ENCODE measurements at places on chromosomes 4 and X.

DNA sequence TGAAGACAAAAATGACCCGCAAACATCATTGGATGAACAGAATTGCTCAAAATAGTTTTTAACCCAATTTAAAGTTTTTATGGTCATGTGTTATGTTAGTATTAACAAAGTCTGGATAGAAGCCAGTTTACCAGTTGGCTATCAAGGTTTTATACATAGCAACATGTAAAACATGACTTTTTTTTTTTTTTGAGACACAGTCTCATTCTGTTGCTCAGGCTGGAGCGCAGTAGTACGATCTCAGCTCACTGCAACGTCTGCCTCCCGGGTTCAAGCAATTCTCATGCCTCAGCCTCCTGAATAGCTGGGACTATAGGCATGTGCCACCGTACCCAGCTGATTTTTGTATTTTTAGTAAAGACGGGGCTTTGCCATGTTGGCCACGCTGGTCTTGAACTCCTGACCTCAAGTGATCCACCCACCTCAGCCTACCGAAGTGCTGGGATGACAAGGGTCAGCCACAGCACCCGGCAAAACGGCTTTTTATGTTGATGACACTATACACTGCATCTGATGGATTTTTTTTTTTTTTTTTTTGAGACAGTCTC is 3.4 kb downstream of the SAT1 start:
- DNase-seq, result no peak

DNA sequence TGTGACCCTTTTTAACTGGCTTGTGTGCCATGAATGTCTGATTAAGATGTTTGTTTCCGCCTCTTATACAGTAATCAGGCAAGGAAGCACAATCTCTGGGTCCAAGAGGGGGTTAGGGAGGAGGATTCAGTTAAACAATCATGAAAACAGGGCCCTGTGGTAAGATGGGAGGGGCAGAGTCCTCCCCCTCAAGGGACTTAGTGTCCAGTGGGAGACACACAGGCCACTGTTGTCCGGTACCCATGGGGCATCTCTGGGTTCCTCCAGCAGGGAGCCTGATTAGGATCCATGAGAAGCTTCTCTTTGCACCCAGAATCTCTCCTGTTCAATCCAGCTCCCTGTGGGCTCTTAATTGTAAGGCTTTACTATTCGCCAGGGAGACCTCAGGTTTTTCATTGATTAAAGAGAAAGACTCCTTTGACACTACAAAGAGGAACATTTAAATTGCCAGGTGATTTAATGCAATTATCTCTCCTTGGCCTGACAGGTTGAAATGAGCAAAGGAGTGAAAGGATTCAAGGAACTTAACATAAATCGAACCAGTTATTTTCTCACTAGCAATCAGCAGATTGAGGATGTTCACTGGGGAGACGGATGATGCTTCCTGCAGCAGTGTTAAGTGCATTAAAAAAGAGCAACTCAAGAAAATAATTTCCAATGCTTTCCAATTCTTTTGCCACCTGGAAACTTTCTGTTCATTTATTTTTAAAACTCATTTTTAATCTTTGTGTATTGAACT is 225.4 kb downstream of the PTTG2 start:
- no peak for DNase-seq

- DNase-seq, result no peak
Observed at GRCh38 chr4:148030193-148030873, 298.4 kb downstream of the ARHGAP10 start.

DNA sequence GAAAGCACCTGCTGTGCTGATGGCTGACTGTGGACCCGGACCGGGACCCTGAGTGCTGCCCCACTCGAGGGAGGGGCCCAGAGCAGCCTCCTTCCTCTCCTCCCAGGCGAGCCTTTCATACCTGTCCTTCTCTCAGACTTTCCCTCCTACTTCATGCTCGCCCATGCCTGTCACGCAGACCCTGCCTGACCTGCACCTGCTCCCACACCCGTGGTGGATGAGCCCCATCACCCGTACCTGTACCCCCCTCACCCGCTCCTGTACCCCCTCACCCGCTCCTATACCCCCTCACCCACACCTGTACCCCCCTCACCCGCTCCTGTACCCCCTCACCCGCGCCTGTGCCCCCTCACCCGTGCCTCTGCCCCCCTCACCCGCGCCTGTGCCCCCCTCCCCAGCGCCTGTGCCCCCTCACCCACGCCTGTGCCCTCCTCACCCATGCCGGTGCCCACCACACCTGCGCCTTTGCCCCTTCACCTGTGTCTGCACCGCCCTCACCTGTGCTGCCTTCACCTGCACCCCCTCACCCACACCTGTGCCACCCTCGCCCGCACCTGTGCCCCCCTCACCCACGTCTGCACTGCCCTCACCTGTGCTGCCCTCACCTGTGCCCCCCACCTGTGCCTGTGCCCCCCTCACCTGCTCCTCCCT is 5.8 kb downstream of the MAEA start:
- no peak for DNase-seq

- no peak for DNase-seq
Observed at GRCh38 chr4:2306773-2307410, 45.0 kb upstream of the MXD4 start.

- DNase-seq, result no peak
Observed at GRCh38 chrX:79084923-79085322, 59.6 kb upstream of the GPR174 start.

- no peak for DNase-seq
Observed at GRCh38 chrX:25287521-25287920, 271.8 kb upstream of the ARX start.

GRCh38 chr4:87950936-87951511 is 24.5 kb upstream of the SPP1 start:
- DNase-seq, result no peak

DNA sequence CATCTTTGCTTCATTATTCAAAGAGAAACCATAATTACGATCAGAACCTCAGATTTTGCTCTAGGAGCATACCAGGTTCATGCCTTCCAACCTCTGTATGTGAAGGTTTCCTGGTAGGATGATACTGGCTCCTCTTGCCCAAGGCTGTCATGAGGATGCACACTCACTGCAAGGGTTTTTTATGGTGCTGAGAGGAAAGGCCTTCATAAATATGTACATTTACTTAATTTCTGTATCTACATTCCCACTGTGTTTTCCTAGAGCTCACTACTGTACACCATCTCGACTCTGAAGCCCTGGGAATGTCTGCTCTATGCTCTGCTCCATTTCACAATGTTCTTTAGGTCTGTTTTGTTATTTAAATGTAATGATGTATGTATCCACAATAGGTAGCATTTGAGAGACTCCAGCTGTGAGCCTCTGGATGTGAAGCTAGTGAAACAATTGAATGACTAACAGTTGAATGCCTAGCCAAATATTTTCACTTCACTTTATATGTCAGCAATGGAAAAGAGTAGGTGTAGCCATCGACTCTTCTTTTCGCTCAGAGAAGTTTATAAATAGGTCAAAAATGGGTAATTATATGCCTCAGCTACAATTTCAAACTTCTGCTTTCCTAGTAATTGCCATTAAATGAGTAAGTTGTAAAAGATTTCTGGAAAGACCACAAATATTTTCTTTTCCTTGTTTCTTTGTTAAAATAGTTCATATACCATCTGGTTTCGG is 228.0 kb downstream of the PALLD start:
- DNase-seq, result no peak

- DNase-seq, result no peak
Observed at GRCh38 chr4:110633358-110634341, 10.8 kb upstream of the PITX2 start.

GRCh38 chrX:7214251-7214650 is 66.3 kb upstream of the PUDP start:
- no peak for DNase-seq

GRCh38 chr4:158496030-158496741 is 25.5 kb upstream of the RXFP1 start:
- no peak for DNase-seq

- DNase-seq, result no peak
Observed at GRCh38 chr4:149409146-149409545, 406.5 kb downstream of the IQCM start.

- no peak for DNase-seq
Observed at GRCh38 chrX:70353514-70353913, 63.6 kb downstream of the KIF4A start.

- DNase-seq, result no peak
Observed at GRCh38 chr4:16231570-16232245, 5.4 kb upstream of the TAPT1 start.

GRCh38 chrX:148574237-148574973 is 74.0 kb downstream of the AFF2 start:
- DNase-seq, result no peak

DNA sequence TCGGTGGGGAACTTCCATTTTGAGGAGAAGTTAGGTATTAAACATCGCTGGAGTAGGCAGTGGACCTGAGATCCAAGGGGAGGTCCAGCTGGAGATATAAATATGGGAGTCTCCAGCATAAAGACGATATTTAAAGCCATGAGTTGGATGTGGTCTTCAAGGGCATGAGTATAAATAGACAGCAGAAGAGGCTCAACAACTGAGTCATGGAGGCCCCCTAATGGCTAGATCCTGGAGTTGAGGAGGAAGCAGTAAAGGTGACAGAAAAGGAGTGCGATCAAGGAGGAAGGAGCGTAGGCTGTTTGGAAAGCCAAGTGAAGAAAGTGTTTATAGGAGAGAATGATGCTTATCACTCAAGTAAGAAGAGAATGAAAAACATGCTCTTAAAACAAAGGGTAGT is 18.1 kb upstream of the APBB2 start:
- DNase-seq, result no peak

- no peak for DNase-seq
Observed at GRCh38 chr4:80615099-80615498, 279.6 kb downstream of the CFAP299 start.

DNA sequence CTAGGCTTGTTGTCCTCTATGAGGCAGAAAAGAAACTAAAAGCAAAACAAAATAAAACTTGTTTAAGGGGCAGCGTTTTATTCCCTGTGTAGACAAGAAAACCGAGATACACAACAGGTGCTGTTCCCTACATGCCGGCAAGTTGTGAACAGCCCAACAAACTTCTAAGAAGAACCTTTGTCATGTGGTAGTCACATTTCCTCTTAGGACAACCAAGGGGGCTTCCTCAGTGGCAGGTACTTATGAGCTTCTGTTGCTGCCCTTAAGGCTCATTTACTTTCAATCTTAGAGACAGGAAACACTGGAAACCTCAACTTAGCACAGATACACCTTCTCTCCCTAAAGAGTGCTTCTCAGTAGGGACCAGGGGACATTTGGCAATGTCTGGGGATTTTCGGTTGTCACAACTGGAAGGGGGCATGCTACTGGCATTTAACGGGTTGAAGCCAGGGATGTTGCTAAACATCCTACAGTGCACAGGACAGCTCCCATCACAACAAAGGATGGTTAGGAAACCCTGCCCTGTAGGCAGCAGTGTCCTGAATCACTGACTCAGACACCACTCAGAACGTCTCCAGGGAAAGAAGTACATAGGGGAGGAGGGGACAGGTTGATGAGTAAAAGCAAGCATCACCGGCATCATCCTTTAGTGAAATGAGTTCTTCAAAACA is 111.0 kb downstream of the ASB9 start:
- no peak for DNase-seq

Measured in stimulated activated CD8-positive, alpha-beta memory T cell treated with anti-CD3 and anti-CD28 coated beads, Interleukin-4, amount 100 ng/mL, for 4 hours (primary cell).